Cerebellar cortex (tissue), 1 donor: ENCODE measurements at places on chromosomes 3 and 15.

GRCh38 chr15:92449476-92449875 lies 55.8 kb downstream of the ST8SIA2 start:
- DNase-seq, result no peak

GRCh38 chr3:82562896-82563295 lies 801.5 kb upstream of the GBE1 start:
- no peak for DNase-seq

DNA sequence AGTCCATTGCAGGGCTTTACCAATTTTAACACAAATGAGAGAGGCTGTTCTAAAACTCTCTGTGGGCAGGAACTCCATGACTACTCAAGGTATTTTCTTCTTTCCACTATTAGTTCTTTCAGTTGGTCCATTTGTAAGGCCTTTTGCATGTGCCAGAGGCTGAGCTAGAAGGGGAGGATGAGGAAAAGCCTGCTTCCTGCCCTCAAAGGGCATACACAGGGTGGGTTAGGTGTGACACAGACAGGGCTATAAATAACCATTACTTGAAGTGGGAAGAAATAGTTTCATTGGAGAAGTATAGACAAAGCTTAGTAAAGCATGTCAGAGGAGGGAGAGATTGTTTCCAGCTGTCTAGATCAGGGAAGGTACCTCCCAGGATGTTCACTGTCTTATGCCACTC lies 52.1 kb upstream of the PRTG start:
- DNase-seq, result no peak

DNA sequence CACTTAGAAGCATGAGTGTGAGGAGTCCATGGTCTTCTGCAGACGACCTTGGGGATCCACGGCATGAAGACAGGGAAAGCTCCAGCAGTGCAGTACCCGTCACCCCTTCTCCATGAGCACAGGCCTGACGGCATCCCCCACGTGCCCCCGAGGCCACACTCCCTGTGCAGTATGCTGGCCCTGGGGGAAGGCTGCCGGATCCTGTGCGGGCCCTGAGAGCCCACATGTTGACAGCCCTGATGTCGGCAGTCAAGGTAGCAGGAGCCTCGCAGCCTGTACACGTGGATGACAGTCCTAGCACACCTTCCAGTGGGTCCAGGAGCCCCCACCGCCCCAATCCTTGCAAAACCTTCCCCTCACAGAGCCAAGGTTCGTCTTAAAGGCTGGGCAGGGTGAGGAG lies 195.3 kb downstream of the ATP10A start:
- DNase-seq, result no peak

DNA sequence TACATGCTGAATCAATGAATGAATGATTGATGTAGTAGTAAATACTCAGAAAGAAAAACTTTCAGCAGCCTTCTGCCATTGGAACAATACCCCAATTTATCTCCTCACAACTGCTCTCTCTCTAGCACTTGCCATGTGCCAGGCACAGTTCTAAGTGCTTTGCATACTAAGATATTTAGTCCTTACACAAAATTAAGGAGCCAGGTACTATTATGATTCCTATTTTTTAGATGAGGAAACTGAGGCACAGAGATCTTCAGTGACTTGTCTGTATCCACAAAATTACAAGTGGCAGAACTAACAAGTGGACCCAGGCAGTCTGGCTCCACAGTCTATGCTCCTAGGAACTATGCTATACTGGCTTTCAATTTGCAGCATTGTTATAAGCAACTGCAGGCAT lies 279.2 kb downstream of the LSAMP start:
- DNase-seq, result no peak

DNA sequence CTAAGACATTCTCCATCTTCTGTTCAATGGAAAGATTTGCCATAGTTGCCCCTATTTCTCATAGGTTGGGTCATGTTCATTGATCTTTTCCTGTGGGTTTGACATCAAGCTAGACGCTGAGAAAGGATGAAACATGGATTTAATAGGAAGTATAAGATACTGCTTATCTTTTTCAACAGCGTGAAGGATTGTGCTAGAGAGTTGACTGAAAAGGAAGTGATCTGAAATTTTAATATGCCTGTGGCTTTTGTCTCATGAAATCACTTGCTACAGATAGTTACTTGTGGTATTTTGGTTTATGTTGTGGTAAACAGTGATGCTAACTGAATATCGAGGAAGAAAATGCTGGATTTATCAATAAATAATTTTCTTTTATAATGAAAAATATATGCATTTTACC lies 442.9 kb downstream of the EDEM1 start:
- DNase-seq, result no peak

- DNase-seq, result no peak
Measured at GRCh38 chr3:54042259-54042823, 80.0 kb upstream of the CACNA2D3 start.

GRCh38 chr3:136817448-136817847 lies 1.5 kb upstream of the SLC35G2 start:
- DNase-seq, result peak; percentile 30

DNA sequence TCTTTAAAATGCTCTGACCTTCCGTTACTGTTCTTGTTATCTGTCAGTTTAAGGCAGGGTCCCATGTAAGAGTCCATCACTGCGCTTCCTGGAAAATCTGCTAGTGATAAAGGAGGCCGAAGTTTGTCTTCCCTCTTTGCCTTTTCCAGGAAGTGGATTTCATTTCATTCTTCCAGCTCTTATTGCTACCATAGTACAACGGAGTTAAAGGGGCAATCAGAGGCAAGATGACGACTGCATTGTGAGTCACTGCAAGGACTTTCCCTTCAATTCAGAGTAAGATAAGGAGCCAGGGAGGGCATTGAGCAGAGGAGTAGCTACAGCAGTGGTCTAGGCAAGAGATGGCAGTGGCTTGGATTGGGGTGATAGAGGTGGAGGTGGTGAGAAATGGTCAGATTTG lies 17.2 kb upstream of the DET1 start:
- no peak for DNase-seq

DNA sequence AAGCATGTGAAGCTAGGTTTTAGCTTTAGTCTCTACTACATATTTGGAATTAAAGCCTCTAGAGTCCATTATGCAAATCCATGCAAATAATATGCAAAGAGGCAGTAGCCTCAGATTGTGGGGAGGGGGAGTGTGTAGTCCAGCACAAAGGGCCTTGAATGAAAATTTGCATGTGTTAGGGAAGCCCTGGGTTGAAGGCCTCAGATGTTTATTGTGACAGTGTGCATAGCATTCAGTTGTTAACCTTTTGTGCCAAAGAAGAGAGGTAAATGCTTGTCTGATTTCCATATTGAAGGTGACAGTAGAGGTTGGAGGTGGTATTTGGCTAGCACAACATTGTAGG lies 24.5 kb upstream of the BFSP2 start:
- DNase-seq, result no peak

GRCh38 chr15:71109905-71110304 lies 5.4 kb upstream of the THSD4 start:
- no peak for DNase-seq

GRCh38 chr15:61264986-61265385 lies 35.9 kb upstream of the RORA start:
- DNase-seq, result no peak

- no peak for DNase-seq
Measured at GRCh38 chr15:45106002-45106790, 7.8 kb downstream of the DUOX2 start.

GRCh38 chr3:89179355-89180001 lies 72.1 kb downstream of the EPHA3 start:
- no peak for DNase-seq

DNA sequence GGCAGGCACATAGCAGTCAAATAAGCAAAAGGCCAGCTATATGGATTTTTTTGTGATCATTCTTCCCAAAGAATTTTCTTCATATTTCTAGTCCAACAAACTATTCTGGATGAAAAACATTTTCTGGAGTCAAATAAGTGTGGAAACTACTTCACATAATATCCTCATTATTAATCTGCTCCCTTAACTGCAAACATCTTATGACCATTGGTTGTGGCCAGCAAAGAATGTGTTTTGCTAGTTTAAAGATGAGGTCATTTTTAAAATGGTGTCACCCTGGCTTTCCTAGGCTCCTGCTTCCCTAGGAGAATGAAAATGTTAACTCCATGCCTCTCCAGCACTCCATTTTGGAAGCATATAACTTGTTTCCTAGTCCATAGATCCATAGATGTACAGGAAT lies 118.8 kb downstream of the SST start:
- DNase-seq, result no peak
